ENCODE measurements at places on chromosomes 3 and 15. TPM values are rescaled to one million over a fixed set of nuclear protein-coding genes. Genes with fewer than 3 reads are reported as not detected.

CCR8 gene
- not detected for total RNA-seq

DNA sequence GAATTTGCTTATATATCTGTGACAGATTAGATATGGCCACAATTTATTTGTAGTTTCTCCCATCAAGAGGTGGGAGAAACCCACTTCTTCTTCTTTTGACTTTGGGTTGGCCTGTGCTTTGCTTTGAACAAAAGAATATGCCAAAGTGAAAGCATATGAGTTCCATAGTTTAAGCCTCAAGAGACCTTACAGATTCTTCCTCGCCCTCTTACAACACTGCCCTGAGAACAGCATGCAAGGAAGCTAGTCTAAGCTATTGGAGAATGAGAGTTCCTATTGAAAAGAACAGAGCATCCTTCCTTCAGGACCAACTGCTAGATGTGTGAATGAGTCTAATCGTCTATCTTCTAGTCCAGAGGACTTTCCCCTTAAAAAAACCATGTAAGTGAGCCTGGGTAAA, 394.8 kb downstream of the TUSC7 start:
- no peak for DNase-seq

DNA sequence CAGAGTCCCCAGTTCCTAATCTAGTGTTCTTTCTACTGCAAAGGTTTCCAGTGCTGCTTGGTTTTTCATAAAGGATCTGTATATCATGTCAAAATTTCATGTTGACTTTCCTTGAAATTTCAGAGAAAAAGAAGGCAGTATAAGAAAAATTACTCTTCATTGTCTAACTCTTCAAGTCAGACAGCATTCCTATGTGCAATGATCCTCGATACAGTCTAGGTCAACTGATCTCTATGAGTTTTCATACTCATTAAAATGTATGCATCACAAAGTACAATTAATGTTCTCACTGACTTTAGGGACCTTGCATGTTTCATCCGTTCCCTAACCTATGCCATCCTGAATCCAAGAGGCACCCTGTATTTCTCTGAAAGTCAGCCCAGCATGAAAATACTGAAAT, 317.3 kb downstream of the ZBTB20 start:
- no peak for DNase-seq

GRCh38 chr3:116767726-116768125, 58.1 kb downstream of the TUSC7 start:
- DNase-seq: no peak

DNA sequence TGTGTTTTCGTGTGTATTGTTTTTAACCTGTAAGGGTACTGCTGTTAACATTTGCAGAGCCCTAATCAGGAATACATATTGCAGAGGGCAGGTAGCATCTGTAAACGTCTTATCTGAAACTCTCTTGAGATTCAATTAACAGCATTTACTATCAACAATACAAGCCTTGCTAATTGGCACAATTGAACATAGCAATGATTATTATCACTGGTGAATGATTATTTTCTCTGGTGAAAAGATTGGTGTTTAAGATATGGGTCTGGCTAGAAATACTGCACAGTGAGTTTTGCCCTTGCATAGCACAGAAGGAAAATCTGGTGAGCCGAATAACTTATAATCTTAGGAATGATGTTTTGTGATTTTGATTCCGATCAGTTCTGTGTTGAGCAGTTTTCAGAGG, 5.9 kb upstream of the CNTN4 start:
- no peak for DNase-seq

DNA sequence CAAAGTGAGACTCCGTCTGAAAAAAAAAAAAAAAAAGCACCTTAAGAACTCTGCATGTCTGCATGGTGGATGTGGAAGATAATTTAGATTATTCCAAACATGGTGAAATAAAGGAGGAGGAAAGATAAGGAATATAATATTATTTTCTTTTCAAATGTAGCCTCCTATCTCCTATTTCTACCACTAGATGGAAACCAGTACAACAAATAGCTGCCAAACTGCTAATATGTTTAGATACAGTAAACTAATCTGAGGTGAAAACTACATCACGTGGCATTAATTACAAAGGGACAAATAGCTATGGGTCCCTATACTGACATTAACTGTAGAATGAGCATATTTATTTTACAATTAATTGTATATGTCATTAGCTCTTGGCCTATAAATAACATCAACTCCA, 197.8 kb downstream of the TBC1D5 start:
- no peak for DNase-seq

DNA sequence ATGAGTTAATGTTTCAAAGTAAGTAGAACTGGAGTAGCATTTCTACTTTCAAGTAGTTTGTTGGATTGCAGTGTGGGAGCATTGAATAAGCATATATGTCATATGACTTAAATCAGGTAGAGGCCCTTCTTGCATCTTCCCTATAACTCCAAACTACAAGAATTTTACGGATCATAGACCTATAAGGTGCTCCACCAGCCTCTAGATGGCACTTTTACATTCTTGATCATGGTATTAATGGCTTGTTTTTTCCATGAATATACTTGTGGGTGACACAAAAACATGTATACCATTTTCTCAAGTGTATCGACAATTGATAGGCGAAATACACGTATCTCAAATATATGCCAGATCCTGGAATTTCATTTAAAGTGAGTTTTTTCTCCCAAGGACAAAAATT, 311.1 kb downstream of the ZPLD1 start:
- DNase-seq: no peak

GRCh38 chr3:59527493-59527892, 477.7 kb upstream of the CFAP20DC start:
- DNase-seq: no peak

DNA sequence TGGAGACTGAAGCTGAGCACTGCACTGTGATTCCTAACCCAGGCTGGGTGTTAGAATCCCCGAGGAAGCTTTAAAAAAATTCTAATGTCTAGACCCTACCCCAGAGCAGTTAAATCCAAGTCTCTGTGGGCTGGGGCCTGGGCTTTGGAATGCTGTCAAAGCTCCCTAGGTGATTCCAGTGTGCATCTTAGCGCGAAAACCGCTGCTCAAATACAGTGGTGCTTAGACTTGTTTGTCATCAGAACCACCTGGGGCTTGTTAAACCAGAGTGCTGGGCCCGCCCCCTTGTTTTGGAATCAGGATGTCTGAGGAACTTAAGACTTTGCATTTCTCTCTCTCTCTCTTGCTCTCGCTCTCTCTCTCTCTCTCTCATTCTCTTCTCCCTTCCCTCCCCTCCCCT, 20.7 kb downstream of the RHCG start:
- no peak for DNase-seq

GRCh38 chr3:67109651-67110204, 111.6 kb downstream of the KBTBD8 start:
- DNase-seq: no peak

Measured in breast epithelium (tissue), 4 donors.